Skin of body (tissue), 3 donors: ENCODE measurements at places on chromosomes 11 and 22.

- DNase-seq: no peak
These were observed 8.2 kb downstream of the MS4A15 start for GRCh38 chr11:60764879-60765278.

GRCh38 chr11:9490376-9490775 lies 29.6 kb downstream of the ZNF143 start:
- no peak for DNase-seq

- DNase-seq: no peak
These were observed 15.3 kb downstream of the TAB1 start for GRCh38 chr22:39414886-39415285.

GRCh38 chr11:130247319-130247718 lies 67.4 kb downstream of the ZBTB44 start:
- no peak for DNase-seq
